ENCODE measurements at places on chromosomes 2 and 18.

GRCh38 chr2:124328397-124328796 lies 303.3 kb downstream of the CNTNAP5 start:
- no peak for DNase-seq

- no peak for DNase-seq
Measured at GRCh38 chr2:177501186-177501585, 108.6 kb downstream of the AGPS start.

- no peak for DNase-seq
Measured at GRCh38 chr2:207176247-207176646, 10.5 kb upstream of the KLF7 start.

- no peak for DNase-seq
Measured at GRCh38 chr2:222887124-222887523, 26.3 kb downstream of the ACSL3 start.

DNA sequence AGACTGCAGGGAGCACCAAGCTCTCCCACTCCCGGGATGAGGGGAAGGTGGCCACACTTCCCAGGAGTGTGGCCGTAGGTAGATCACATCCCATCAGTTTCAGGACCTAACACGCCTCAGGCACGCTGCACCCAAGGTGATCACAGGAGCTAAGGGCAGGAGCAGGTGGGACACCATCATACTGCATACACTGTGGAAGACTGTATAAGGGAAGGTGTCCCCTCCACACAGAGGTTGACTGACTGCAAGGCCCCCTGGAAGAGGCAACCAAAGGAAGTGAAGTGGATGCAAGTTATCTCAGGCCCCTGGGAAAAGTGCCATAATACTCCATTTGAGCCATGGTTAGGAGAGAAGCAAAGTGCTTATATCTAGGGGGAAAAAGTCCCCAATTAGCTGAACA lies 351.9 kb upstream of the SMIM21 start:
- DNase-seq, result no peak

GRCh38 chr2:118774458-118775133 lies 72.9 kb downstream of the EN1 start:
- DNase-seq, result no peak

DNA sequence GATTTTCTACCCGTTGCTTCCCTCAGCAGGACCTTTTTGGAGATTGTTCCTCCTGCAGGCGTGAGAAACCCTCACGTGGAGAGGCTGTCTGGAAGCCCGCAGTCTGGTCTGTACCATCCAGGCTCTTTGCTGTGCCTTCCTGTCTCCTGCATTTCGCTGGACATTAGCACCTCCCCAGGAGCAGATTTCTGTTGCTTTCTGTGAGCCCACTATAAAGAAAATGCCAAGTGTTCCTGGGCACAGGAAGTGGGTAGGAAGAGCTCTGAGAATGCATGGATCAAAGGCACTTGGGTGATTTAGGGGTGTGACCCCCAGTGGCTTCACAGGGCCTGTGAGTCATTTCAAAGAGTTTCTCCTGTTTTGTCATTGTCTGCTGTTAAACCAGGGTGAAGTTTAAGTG lies 27.3 kb downstream of the SPTBN1 start:
- DNase-seq, result peak; percentile 67

DNA sequence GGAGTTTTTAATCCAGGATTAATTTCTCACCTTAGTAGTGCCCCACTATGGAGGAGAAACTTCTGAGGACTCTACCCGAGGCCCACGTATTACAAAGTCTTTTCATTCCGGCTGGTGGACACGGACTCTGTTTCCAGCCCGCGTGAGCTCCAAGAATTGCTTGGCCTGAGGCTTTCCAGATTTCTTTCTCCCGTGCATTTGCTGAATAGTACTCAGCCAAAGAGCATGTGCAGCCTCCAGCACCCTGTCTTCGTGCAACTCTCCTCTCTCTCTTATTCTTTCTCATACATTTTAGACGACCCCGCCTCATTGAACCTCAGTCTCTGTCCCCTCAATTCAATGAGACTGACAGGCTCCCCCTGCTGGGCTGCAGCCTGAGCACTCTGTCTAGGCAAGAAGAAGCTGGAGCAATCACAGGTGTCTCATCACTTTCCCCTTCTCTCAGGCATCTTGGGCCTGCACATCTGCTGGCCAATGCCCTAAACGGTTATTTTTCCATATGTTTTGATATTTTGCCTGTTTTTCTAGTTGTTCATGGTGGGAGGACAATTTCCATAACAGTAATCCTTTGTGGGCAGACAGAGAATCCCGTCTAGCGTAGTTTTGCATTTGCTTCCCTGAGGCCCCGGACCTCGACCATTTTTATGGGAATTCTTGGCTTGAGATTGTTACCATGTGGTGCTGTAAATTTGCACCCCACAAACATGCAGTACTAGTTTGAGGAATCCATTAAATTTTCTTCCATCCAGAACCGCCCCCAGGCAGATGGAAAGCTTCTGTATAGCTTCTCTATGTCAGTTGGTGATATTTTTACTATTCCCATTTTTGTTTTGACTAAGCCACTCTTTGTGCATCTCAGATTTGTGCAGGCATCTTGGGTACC lies 50.1 kb upstream of the LPIN2 start:
- no peak for DNase-seq

- no peak for DNase-seq
Measured at GRCh38 chr2:41878716-41879234, 169.0 kb upstream of the PKDCC start.

DNA sequence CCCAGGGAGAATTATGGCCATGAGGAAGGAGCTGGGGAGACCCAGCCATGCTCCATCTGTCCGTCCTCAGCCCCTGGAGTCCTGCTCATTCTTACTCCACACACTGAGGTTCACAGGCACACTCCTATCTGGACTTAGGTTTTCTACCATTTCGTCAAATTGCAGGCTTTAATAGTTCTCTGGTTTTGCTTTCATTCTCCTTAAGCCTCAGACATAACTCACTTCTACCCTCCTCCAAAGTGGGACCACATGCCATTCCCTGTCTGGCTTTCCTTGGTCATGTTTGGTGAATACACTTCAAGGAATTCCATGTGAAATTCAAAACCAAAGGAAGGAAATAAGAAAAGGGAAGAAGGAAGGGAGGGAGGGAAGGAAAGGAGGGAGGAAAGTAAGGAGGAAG lies 115.7 kb downstream of the CMPK2 start:
- DNase-seq, result no peak

DNA sequence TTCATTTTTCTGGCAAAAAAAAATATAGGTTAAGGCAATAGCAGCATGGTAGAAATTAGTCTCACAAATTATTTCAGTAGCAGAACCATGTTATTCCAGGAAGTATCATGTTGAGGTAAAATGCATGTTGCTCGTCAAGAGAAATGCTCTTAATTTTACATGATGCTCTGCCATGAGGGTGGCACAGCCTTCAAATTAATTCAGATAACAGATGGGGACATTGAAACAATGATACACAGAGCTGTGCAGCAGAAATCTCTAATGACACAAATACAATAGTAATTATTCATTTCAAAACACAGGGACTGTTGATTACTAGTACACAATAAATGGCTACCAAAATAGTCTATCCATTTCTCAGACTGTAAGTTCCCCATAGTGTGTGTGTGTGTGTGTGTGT lies 24.8 kb downstream of the GAREM1 start:
- no peak for DNase-seq

GRCh38 chr18:31217038-31217849 lies 54.6 kb upstream of the DSC1 start:
- peak; percentile 18 for DNase-seq

DNA sequence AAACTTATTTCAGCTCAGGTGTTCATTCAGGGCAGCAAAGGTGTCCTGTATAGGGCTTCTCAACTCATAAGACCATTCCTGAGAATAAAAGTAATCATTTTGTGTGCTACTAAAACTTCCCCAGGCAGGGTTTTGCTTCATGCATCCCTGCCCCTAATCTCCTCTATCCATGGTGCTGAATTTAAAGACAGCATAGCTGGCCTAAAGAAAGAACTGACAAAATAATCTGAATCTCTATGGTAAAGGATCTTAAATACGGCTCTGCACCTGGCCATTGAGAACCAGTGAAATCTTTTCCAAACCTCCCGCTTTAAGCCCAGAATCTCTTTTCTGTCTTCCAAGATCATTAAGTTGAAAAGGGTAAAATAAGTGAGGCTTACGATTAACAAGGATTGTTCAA lies 292.1 kb upstream of the KLHL29 start:
- no peak for DNase-seq

GRCh38 chr18:715626-716025 lies 3.2 kb upstream of the ENOSF1 start:
- no peak for DNase-seq

DNA sequence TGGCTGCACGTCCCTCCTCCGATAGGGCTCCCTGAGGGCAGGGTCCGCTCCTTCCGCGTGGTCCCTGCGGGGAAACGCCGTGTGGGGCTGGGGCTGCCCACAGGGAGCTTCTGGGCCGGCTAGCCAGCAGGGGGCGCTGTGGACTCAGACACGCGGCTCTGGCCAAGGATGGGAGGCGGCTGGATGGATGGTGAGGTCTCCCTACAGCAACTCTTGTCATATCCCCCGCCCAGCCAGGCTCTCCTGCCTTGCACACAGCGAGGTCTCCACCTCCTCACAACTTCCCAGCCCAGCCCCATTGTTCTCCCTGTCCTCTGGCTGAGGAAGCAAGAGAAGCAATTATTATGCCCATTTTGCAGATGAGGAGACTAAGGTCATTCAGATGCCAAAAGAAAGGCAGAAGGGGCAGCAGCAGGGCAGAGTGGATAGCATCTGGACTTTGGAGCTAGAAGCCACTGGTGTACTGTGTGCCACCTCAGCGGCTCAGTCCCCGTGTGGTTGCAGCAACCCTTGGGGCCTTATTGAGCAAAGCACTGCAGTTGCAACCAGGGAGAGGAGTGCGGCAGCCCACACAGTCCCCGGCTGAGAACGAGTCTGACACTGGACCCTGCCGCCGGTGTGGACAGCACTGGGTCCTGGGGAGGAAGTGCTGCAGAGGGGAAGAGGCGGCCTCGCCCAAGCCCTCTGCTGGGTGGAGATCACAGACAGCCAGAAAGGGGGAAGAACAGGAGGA lies 99.0 kb downstream of the ZFP36L2 start:
- DNase-seq, result no peak

- DNase-seq, result no peak
Measured at GRCh38 chr2:167980439-167980838, 267.0 kb downstream of the STK39 start.

GRCh38 chr18:23228102-23229061 lies 93.1 kb downstream of the CABLES1 start:
- DNase-seq, result no peak

DNA sequence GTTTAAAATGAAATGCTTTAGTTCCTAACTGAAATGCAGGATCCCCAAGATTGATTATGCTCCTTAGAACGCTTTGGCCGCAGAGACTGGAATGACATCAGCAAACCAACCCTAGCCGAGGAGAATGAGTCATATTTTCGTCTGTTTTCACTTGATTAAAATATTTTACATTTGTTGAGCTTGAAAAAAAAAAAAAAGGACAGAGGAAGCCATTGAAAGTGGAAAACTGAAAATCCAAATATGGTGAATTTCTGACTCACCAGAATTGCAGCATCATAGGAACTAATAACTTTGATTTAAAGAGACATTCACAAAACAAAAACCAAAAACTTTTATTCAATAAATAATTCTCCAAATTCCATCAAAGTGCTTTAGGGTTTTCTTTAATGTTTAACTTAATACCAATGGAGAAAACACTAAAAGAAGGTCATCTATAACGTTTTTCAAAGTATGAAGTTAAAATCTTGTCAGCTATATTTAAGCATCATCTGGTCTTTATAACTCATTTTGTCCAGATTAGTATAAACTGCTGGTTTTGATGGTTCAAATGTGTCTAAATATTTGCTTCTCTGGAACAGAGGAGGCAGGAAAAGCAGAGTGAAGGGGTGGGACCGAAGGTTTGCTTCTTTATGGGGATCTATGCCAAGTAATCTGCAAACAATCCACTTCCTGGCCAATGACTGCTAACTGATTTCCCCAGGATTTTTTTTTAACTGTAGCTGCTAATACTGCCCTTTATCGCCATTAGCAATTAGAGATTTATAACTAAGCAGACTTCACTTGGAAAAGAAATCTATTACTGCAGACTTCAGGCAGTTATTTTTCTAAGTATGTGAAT lies 30.9 kb upstream of the COL5A2 start:
- DNase-seq, result peak; percentile 85

- peak; percentile 58 for DNase-seq
Measured at GRCh38 chr2:39227628-39228412, 15.9 kb downstream of the CDKL4 start.

GRCh38 chr2:191038241-191038725 lies 24.3 kb upstream of the STAT1 start:
- no peak for DNase-seq
